ENCODE measurements at places on chromosomes 3 and 15.

GRCh38 chr3:183662099-183662498 is 26.7 kb downstream of the KLHL24 start:
- DNase-seq = no peak

DNA sequence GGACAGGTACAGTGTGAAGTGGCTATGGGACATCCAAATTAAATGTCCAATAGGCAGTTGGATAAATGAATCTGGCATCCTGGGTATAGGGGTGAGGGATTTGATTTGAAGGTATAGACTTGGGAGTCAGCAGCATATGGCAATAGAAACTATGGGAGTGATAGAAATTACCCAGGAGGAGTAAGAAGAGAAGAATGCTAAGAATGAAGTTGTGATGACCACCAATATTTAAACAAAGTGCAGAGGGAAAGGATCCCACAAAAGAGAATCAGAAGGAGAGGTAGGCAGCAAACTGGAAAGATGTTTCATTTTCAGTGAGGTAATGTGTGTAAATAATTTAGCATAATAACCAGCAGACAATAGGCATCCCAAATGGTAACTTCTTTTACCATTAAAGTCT is 13.8 kb upstream of the MSL2 start:
- DNase-seq = no peak

- no peak for DNase-seq
Measured at GRCh38 chr3:196360586-196360985, 22.4 kb upstream of the TM4SF19 start.

DNA sequence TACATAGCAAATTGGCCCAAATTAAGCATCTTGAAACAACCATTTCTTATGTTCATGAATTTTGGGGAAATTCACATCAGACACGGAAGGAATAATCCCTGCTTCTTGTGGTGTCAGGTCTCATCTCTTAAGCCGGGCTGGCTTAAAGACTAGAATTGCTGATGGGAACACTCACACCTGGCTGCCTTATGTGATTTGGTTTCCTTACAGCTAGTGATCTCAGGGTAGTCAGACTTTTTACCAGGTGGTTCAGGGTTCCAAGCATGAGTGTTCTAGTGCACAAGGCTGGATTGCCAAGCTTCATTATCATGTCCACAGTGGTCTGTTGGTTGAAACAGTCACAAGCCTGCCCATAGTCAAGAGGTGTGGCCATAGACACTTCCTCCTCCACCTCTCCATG is 20.3 kb upstream of the CCNL1 start:
- DNase-seq = no peak

DNA sequence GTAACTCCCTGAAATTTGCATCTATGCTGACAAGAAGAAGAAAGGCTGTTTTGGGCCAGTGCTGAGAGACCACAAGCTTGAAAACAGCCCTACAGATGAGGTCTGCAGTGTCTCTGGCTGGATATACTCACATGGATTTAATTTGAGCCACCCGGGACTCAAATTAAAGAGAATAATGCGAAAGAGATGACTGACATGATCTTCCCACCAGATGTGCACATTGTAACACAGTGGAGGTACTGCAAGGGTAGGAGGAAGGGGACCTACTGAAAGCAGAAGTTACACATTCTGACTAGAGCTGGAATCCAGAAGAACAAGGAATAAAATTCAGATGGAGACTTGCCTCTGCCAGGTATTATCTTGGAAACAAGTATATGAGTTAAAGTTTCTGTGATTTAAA is 728.3 kb upstream of the SGO1 start:
- no peak for DNase-seq

DNA sequence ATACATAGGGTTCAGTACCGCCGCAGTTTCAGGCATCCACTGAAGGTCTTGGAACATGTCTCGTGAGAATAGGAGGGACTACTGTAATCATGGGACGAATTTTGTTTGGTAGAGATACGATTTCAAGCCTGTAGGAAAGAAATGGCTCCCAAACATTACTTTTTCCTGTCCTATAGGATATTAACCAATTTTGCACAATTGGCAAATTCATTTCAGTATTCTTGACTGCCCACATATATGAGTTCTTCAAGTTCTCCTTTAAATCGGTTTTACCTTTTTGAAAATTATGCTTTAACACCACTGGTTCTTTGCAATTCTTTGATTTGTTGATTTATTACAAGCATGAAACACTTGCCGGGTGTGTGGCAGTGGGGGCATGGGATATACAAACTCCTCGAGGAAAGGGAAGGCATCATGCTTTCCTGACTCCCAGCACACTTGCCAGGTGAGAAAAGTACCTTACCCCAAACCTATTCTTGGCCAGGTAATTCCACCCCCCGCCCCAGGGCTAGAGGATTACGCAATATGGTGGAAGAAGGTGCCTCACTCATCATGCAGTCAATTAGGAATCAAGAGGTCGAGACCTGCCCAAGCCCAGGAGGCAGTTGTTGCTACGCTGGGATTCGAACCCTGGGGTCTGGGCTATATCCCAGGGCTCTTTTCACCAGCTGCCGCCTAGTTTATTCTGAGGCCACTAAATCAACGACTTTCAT is 584 bp upstream of the LARS2 start:
- no peak for DNase-seq

DNA sequence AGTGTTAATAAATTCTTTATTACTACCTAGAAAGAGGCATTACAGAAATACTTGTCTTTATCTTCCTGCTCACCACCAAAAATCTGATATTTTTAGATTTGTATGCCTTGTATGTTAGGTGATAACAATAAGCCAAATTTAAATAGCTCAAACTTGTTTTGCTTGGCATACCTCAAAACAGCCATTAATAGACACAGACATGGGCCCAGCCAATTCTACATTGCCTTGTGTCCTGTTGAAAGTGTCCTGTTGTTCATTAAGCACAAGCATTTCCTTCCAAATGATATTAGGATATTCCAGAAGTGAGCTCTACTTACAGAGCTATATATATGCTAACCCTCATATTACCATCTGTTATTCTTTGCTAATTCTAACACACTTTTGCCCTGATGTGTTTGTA is 438.6 kb upstream of the ZNF385D start:
- DNase-seq = no peak

DNA sequence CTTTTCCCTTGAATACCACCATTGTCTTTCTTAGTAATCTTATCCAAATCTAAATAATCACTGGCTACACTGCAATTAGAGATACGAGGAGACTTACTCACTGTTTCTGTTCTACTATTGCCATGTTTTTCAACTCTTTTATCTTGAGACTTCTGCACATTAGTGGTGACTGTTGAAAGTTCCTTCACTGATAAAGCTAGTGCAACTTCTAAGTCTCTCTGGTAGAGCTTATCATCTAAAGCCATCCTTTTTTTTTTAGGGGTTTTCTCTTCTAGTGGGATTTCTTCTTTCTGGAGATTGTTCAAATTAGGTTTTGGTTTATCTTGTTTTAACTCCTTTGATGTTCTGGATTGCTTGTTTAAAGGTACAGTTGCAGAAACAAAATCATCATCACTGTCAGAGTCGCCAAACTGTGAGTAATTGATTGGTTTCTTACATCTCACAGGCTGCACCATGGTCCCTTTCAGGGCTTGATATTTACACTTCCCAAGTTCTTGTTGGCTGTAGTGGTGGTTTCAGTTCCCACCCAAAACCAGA is 37.7 kb downstream of the NCK1 start:
- DNase-seq = no peak

GRCh38 chr15:63950911-63951481 is 95.3 kb downstream of the DAPK2 start:
- no peak for DNase-seq

GRCh38 chr3:165439765-165440164 is 243.6 kb upstream of the SLITRK3 start:
- no peak for DNase-seq

- DNase-seq = no peak
Measured at GRCh38 chr3:53101956-53102355, 28.3 kb downstream of the RFT1 start.

- no peak for DNase-seq
Measured at GRCh38 chr3:178558637-178559036, 22.4 kb downstream of the KCNMB2 start.

GRCh38 chr15:57405133-57405532 is 28.8 kb downstream of the CGNL1 start:
- DNase-seq = no peak

DNA sequence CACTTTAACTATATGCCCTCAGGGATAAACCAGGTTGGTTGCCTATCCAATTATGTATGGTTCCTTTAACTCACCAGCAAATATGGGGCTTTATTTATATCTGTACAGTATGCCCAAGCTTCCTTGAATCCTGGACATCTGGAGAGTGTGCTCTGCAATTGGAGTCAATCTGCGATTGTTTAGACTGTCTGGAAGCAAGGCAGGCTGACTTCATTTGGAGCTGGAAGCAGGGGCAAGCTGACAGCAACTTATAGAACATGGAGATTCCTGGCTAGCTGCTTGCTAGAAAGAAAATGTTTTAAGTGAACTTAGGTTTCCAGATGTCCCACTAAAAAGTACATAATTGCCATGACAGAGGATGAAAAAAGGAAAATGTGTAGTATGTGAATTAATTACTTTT is 63.7 kb upstream of the TPRG1 start:
- DNase-seq = no peak

GRCh38 chr3:135460273-135460672 is 505.3 kb upstream of the PPP2R3A start:
- DNase-seq = no peak
